ENCODE measurements at places on chromosomes 6 and 20.

DNA sequence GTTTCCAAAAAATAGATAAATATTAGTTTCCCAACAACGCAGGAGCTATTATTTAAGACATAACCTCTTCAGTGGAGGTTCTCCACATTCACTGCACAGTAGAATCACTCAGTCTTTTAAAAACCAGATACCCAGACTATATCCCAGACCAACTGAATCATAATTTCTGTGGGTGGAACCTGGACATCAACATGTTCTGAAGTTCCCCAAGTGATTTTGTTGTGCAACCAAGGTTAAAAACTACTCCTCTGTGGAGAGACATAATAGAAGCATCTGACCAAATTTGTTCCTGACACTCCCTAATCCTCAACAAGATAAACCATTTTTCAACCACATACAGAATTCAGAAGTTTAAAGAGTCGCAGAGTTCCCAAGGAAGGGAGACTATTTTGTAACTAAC is 42.3 kb downstream of the STK38 start:
- H3K4me3 ChIP-seq: no peak overlapping the region
- H3K36me3 ChIP-seq: peaks cover 48% of the 10 kb centered on the region
- DNase-seq: no peak
- H3K4me1 ChIP-seq: no peaks in the 10 kb centered on the region

- no peak for DNase-seq
- H3K36me3 ChIP-seq: no peaks in the 10 kb centered on the region
- H3K27ac ChIP-seq: no peak overlapping the region
- H3K4me1 ChIP-seq: no peaks in the 10 kb centered on the region
- H3K4me3 ChIP-seq: no peak overlapping the region
These were observed 176.4 kb upstream of the CST7 start for GRCh38 chr20:24772667-24773066.

- H3K4me3 ChIP-seq: no peak overlapping the region
- no peak overlapping the region for H3K27ac ChIP-seq
- no peaks in the 10 kb centered on the region for H3K4me1 ChIP-seq
- H3K36me3 ChIP-seq: no peaks in the 10 kb centered on the region
- H3K27me3 ChIP-seq: no peaks in the 10 kb centered on the region
These were observed 85.7 kb upstream of the CDH4 start for GRCh38 chr20:61166324-61166723.

DNA sequence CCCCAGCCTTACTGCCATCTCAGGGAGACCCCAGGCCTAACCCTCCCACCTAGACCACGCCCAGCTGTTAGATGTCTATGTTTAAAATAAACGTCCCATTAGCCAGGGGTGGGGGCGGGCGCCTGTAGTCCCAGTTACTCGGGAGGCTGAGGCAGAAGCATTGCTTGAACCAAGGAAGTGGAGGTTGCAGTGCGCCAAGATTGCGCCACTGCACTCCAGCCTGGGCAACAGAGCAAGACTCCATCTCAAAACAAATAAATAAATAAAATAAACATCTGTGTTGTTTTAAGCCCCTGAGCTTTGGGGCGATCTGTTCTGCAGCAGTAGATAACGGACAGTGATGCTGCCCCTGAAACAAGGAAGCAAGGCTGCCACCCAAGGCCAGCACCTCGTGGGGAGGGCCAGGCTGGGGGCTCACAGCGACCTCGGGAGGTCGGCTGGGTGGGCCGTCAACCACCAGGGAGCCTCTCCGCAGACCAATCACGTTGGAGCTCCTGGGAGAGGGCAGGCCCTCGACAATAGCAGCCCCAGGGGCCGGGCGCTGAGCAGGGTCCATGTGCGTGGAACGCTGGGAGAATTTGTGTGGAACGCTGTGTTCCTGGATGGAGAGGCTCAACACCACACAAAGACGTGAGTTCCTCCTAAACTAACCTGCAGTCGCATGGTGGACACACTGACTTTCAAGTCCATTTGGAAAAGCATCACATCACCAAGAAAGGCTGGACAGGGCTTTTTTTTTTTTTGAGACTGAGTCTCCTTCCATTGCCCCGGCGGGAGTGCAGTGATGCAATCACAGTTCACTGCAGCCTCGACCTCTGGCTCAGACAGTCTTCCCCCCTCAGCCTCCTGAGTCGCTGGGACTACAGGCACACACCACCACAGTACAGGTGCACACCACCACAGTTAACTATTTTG is 1.0 kb upstream of the HELZ2 start:
- H3K36me3 ChIP-seq: peaks cover 9% of the 10 kb centered on the region
- H3K27ac ChIP-seq: peak overlapping the region; percentile 82
- no peak overlapping the region for H3K4me3 ChIP-seq

GRCh38 chr20:38229376-38230252 is 30.9 kb downstream of the KIAA1755 start:
- H3K36me3 ChIP-seq: no peaks in the 10 kb centered on the region
- H3K27ac ChIP-seq: no peak overlapping the region
- no peak for DNase-seq
- no peaks in the 10 kb centered on the region for H3K27me3 ChIP-seq
- H3K4me3 ChIP-seq: no peak overlapping the region

- no peaks in the 10 kb centered on the region for H3K27me3 ChIP-seq
- peaks cover 13% of the 10 kb centered on the region for H3K36me3 ChIP-seq
- peaks cover 19% of the 10 kb centered on the region for H3K4me1 ChIP-seq
- peak overlapping the region; percentile 23 for H3K27ac ChIP-seq
These were observed 109.4 kb upstream of the EMILIN3 start for GRCh38 chr20:41476013-41476441.

GRCh38 chr6:28580475-28580874 is 54.8 kb downstream of the GPX5 start:
- no peaks in the 10 kb centered on the region for H3K36me3 ChIP-seq
- H3K4me1 ChIP-seq: no peaks in the 10 kb centered on the region
- no peak for DNase-seq
- H3K4me3 ChIP-seq: no peak overlapping the region
- no peak overlapping the region for H3K27ac ChIP-seq
- no peaks in the 10 kb centered on the region for H3K27me3 ChIP-seq
